ENCODE measurements at places on chromosomes 3 and 15.

GRCh38 chr3:43866529-43867353, 176.0 kb downstream of the ABHD5 start:
- DNase-seq, result peak; percentile 94

DNA sequence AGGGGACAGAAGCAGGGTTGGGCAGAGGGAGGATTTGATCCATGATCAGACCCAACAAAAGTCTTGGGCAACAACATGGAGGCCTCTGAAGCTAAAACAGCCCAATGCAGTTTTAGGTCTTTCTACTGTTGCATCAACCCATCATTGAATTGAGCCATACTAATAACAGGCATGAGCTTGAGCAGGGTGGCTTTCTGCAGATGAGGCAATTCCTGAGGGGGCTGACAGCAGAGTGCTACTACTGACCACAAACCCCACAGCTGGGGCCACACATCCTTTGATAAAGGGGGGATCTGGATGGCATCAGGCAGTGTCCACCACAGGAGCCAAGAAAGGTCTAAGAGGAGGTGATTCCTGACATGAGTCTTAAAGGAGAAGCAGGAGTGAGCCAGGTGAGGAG, 517.0 kb upstream of the PPP2R3A start:
- DNase-seq, result no peak

DNA sequence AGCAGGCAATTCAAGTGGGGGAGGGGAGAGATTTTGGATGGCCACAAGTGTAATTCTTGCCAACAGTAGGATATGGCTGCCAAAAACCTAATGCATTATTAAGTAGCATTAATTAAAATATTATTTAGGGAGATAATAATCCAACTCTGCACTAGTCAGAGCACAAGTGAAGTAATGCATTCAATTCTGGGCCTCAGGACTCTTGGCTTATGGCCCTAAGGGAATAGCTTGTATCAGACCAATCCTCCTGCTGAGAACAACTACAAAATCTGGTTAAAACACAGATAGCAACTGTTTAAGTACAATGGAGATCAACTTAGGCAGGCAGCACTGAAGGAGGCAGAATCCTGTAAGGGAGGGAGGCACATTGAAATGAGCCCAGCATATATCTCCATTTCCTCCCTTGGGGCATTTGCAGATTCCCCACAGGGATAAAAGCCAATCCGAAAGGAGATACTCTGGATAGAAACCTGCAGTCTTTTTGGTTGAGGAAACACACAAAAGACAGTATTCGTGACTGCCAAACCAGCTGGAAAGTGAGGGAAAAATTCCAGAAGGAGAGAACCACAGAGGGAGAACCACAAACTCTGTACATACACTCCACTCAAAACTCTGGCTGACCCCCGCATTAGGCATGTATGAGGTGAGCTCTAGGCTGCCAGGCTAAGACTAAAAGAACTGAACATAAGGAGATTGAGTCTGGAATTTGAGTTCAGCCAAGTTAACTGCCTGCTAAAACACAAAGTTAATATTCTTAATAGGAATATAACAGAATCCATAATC, 57.4 kb downstream of the ETFA start:
- DNase-seq, result peak; percentile 1

DNA sequence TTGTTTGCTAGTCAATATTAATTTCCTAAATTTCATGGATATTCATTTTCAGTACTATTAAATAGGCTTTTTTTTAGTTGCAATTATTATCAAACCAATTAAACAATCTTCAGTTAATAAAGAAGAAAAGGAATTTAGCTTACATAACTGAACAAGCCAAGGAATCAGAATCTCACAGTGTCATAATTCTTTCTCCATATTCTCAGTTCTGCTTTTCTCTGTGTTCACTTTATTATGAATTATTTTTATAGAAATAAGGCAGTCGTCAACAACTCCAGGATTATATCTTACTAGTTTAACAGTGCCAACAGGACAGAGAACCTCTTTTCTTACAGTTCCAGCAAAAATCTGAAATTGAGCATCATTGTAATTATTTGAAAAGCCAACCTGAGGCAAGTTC, 221.7 kb downstream of the CGGBP1 start:
- no peak for DNase-seq

DNA sequence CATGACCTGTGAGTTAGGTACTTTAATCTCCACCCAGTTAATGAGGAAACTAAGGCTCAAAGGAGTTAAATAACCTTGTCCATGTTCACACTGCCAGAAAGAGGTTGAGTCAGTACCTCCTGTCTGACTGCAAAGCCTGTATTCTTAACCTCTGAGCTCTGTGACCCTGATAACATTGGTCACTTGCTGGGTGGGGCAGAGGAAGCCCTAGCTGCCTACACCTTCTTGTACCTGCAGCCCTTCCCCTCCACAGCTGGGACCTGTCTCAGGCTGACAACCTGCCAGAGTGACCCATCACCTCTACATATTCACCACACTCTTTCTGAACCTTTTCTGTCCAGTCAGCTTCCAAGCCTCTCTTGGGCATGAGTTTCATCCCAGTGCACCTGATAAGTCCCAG, 106.1 kb upstream of the HES1 start:
- no peak for DNase-seq

- peak; percentile 84 for DNase-seq
Observed at GRCh38 chr3:190562866-190563510, 49.1 kb downstream of the IL1RAP start.

DNA sequence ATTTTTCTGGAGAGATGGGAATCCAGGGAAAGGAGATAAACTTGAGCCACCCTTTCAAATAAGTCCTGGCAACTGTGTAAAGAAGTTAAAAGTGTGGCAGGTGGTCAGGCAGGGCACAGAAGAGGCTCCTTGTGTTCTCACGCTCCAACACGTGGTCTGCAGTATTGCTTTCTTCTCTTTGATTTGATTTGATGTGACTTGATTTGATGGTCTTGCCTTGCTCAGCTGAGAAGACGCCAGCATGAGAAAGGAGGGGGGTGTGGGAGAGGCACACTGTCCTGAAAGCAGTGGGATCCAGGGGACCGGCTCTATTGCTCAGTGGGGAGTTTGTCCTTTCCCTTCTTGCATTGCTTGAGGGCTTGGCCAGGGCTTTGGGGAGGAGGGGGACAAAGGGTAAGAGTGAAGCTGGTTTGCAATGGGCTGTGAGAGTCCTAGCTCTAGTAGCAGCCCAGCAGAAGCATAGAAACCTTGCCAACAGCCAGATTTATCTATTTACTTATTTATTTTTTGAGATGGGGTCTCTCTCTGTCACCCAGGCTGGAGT, 25.7 kb upstream of the NEO1 start:
- no peak for DNase-seq

- peak; percentile 61 for DNase-seq
Observed at GRCh38 chr3:45048244-45048643, 22.1 kb downstream of the CLEC3B start.

DNA sequence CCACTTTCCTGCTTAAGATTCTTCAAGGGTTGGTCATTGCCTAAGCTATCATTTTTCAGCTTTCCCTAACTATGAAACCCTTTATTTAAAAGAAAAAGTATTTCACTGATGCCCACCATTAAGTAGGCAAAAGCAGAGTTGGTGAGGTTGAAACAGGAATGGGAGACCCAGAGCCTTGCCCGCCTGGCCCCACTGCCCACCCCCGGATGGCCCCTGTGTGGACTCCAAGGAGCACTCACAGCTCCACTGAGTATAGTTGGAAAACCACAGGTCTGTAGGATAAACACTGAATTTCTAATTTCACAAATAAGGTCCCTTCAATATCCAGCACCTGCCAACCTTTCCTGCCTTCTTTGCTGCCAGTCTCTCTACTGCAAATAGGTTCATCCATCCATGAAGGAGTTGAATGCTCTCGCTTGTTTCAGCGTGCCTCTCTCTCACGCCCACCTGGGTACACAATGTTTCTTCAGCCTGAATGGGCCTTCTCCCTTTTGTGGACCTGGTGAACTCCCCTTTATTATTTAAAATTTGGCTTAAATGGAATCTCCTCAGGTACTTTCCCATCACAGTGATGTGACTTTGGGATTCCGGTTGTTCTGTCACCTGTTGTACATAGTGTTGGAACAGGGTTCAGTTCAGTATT, 8.7 kb upstream of the ACAP2 start:
- no peak for DNase-seq

- DNase-seq, result peak; percentile 2
Observed at GRCh38 chr15:95325763-95326404, 1004.6 kb upstream of the NR2F2 start.

- DNase-seq, result no peak
Observed at GRCh38 chr15:89307791-89308190, 26.8 kb downstream of the POLG start.

GRCh38 chr3:58116985-58117384, 93.8 kb downstream of the DNASE1L3 start:
- DNase-seq, result no peak

DNA sequence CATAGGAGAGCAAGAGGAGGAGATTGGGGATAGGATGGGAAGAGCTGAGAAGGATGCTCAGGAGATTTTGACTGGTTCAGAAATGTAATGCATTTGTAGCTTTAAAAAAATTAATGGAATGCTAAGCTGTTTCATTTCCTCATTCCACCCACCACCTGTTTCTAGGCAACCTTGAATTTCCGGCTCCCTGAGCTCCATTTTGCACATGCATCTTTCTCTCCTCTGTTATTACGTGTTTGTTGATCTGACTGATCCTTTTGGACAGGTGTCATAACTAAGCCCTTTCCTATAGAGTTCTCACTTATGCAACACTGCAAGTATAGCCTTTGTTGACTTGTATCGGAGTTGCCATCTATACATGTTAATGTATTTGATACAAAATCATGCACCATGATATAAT, 4.3 kb downstream of the TMPRSS7 start:
- peak; percentile 38 for DNase-seq

- DNase-seq, result no peak
Observed at GRCh38 chr3:174973465-174973864, 114.3 kb downstream of the NAALADL2 start.

GRCh38 chr3:117063930-117064329, 354.4 kb downstream of the TUSC7 start:
- no peak for DNase-seq

DNA sequence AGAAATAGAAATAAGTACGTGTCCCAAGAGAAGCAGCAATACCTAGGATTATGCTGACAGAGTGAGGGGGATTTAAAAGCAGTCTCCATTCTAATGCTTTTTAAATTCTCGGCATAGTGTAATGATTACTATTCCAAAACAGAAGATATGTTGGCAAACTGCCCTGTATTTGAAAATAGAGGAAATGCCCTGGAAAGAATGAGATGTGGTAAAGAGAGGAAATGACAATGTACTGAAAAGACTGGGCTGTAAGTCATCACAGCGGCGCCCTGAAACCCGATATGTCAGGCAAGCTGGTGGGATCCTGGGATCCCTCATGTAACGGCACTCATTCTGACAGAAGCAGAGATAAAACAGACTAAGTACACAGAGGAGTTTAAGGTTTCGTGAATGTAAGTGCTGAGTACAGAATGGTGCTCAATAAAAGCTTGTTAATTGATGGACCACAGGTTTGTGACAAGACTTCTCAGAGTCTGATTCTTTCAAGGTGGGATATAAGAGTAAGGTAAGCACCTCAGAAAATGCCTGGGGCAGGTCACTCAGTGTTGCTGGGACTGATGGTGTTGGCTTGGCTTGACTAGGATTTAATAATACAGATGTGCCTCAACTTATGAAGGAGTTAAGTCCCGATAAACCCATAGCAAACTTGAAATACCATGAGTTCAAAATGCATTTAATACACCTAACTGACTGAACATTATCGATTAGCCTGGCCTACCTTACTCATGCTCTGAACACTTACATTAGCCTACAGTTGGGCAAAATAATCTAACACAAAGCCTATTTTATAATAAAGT, 91.4 kb downstream of the NFKBIZ start:
- peak; percentile 98 for DNase-seq
